ENCODE measurements at places on chromosomes 5 and 9. TPM values are rescaled to one million over a fixed set of nuclear protein-coding genes. Genes with fewer than 3 reads are reported as not detected.

DNA sequence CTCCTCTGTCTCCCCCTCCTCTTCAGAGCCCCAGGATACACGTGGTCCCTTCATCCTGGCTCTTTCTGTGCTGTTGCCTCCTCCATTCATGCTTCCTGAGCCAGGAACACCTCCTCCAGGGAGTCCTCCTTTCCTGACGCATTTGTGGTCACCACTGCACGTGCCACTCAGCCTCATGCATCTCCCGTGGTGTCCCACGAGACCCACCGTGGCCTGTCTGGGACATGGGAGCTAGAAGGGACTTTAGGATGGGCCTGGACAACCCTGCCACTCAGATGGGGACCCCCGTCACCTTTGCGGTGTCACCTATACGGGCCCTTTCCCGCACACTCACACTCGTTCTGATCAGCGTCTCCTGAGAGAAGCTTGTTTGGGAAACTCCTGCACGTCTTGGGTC, 6.7 kb downstream of the GLIPR2 start:
- DNase-seq: no peak

- no peak for DNase-seq
Measured at GRCh38 chr9:18837402-18837801, 195.6 kb downstream of the SAXO1 start.

The SPATA31D4 gene
- not detected for total RNA-seq

GRCh38 chr9:38371495-38371894, 21.0 kb upstream of the ALDH1B1 start:
- DNase-seq: no peak

DNA sequence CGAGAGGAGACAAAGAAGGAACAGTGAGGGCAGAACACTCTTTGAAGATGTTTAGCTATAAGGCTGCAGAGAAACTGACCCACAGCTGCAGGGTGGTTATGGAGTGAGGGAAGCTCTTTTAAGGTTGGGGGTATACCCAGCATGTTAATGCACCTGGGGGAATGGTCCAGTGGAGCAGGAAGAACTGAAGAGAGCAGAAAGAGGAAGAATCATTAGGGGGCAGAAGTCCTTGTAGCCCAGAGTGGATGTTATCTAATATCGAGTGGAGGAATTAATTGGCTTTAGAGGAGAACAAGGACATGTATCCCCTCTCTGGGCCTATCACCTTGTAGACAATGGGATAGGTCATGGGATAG, 7.7 kb downstream of the IL4 start:
- DNase-seq: no peak

The FOXI1 gene
- total RNA-seq: not detected

DNA sequence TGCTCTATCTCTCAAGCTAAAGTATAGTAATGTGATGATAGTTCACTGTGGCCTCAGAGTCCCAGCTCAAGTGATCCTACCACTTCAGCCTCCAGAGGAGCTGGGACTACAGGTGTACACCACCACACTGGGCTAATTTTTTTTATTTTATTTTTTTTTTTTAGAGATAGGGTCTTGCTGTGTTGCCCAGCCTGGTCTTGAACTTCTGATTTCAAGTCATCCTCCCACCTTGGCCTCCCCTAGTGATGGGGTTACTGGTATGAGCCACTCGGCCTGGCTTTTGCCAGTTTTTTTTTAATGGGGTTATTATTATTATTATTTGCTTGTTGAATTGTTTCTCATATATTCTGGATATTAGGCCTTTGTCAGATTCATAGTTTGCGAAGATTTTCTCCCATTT, 13.2 kb downstream of the FAF2 start:
- no peak for DNase-seq

Data from sciatic nerve (tissue), 2 donors.